ENCODE measurements at places on chromosomes 12 and 14. TPM values are rescaled to one million over a fixed set of nuclear protein-coding genes. Genes with fewer than 3 reads are reported as not detected.

The ACVRL1 gene
- total RNA-seq, result under 0.01 TPM

GRCh38 chr12:119994892-119995658, 6.0 kb downstream of the BICDL1 start:
- DNase-seq, result no peak

- DNase-seq, result peak; percentile 48
Measured at GRCh38 chr14:34714320-34715126, at the start of gene CFL2. Gene CFL2 (minus strand): TSS chr14:34714593. CDS start chr14:34714540, 53 bp downstream.

DNA sequence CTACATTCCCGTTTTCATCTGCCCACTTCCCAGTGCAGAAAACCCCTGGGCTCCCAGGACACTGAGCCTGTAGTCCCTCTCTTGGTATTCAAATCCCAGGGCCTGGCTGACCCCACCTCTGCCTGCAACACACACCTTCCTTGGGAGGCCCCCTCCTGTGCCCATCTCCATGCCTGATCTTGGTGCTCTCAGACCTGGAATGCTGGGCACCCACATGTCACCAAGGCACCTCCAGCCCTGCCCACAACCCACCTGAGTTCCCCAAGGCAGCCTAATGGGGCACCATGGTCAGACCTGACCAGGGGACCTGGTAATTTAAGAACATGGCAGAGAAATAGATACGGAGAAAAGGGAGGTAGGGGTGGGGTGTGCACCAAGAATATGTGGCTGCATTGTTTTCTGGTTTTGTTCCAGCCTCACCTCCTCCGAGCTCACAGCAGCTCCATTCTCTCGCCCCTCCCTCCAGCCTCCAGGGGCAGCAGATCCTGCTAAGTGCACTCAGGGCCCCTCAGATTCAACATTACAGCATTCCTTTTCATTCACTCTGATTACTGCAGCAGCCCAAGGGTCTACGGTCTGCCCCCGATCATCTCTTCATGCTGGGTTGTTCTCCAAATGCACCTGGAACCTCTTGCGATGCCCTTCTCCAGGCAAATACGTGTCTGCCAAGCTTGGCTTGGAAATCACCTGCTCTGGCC, 9.2 kb upstream of the HSP90AA1 start:
- no peak for DNase-seq

DNA sequence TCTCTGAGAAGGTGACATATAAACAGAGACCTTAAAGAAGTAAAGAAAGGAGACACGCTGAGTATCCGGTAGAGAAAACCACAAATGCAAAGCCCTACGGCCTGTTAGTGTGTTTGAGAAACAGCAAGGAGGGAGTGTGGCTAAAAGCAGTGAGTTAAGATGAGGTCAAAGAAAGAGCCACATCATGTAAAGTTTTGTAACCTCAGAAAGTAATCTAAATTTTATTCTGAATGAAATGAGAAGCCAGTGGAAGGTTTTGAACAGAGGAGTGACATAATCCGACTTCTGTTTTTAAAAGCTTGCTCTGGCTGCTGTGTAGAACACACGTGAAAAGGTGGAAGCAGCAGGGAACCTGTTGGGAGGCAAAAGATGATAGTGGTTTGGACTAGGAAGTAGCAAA, 32.6 kb downstream of the PPP2R5E start:
- no peak for DNase-seq

Measured in bronchial epithelial cell (primary cell).